Activated T-cell treated with anti-CD3 and anti-CD28 coated beads, Interleukin-2, amount 50 U/mL, for 72 hours (primary cell): ENCODE measurements at places on chromosomes 7 and 10.

DNA sequence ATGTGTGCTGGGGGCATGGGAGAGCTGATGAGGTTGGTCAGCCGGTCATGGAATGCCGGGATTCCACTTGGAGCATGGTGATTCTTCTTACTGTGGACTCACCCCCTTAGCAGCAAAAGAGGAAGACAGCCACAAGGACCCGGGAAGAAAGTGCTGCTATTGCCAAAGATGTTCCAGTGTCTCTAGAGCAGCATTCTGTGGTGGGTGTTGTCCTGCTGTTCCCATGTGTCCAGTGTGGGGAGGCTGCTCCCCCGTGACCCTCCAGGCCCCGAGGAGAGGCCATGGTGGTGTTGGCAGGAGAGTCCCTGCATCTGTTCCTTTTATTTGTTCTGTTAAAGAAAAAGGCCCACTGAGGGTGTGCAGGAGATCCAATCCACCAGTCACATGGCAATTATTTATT is 499.4 kb downstream of the RPS24 start:
- no peak for DNase-seq

DNA sequence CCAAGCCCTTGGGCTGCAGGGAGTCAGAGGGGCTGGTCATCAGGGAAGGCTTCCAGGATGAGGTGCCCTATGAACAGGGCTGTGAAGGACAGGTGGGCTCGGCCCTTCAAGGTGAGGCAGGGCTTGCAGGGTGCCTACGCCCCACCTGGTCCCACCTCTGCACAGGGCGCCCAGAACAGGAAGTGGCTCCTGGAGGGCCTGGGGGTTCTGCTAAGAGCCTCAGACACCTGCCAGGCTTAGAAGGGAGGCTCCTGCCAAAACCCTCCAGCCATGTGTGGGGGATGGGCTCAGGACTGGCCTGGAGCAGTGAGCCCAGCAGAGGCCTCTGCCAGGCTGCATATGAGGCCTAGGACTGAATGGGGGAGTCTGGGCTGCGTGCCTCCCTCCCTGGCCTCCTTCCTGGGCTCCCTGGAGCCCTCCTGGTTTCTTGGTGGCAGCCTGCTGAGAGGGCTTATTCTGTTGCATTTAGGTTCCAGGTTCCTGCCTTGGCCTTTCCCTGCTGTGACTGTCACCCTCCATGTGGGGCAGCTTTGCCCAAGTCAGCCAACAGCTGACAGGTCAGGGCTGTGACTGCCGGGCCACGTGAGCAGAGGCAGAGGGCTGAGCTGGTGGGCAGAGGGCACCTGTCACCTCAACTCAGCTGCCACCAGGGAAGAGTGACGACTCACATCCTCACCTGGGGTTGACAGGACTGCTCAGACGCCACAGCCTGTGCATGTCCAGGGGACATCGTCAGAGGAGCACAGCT is 45.2 kb upstream of the MSMB start:
- DNase-seq: no peak

GRCh38 chr10:44016589-44017482 is 368.1 kb downstream of the CXCL12 start:
- DNase-seq: no peak

DNA sequence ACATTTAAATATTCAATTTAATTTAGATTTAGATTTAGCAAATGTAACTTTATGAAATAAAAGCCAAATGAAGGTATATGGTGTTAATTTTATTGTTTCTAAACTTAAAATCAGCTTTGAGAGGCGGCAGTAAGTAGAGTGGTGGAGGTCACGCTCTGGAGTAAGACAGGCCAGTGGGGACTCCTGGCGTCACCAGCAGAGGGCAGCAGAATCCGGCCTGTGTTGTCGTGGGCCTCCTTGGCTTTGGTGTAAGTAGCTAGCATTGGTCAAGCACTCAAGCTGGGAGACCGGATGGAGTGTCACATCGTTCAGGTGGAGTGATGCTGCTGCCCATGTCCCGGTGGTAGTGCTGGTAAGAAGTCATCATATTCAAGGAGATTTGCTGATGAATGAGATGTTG is 98.7 kb upstream of the DNAJB6 start:
- DNase-seq: no peak

DNA sequence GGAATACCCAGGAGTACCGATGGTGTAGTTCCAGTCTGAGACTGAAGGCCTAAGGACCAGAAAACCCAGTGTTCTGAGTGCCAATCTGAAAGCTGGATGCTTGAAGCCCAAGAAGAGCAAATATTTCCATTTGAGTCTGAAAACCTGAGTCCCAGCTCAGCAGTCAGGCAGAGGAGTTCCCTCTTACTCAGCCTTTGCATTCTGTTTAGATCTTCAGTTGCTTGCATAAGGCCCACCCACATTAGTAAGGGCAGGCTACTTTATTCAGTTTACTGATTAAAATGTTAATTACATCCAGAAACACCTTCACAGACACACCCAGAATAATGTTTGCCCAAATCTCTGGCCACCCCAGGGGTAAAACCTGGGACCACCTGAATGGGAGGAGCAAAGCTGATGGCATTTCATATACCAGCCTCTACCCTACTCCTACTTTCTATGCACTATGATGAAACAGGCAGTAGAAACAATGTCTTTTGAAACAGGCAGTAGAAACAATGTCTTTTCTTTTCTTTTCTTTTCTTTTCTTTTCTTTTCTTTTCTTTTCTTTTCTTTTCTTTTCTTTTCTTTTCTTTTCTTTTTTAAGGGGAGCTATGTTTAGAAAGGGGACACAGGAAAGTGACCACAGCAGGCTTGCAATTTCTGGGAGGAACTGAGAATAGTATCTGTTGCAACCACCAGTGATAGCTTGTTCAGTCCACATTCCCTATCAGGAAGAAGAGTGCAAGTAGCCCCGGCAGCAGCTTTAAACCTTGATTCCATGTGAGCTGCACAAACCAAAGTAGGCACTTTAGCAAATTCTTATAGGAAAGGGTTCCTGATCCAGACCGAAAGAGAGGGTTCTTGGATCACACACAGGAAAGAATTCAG is 30.6 kb downstream of the FAM237B start:
- no peak for DNase-seq

- no peak for DNase-seq
Measured at GRCh38 chr7:132319481-132319880, 256.8 kb downstream of the PLXNA4 start.

DNA sequence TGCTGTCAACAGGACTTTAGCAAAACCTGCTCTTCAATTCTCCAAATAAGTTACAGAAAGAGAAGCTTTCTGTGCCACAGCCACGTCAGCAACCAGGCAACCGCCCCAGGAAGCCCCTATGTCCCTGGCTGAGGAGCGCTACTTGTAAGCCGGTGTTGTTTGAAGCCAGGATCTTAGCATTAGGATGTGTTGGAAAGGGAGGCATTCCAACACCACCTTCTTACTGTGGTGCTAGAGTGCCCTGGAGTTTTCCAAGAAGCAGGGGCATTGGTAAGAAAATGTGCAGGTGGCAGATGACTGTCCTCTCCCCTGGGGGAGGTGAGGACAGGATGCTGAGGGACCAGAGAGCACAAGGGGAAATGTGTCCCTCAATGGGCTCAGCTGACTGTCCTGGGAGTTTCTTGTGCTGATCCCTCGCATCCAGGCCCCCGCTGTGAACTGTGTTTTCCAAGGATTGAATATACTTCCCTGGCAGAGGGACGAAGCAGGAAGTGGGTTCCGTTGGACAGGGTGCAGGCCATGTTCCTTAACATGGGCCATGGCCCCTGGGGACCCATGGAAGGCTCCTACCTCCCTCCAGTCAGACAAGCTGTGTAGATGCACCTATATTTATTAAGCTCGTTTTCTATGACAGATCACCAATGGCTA is 139.6 kb upstream of the GDF10 start:
- DNase-seq: no peak

GRCh38 chr10:6151087-6151977 is 51.4 kb upstream of the PFKFB3 start:
- DNase-seq: peak; percentile 59

DNA sequence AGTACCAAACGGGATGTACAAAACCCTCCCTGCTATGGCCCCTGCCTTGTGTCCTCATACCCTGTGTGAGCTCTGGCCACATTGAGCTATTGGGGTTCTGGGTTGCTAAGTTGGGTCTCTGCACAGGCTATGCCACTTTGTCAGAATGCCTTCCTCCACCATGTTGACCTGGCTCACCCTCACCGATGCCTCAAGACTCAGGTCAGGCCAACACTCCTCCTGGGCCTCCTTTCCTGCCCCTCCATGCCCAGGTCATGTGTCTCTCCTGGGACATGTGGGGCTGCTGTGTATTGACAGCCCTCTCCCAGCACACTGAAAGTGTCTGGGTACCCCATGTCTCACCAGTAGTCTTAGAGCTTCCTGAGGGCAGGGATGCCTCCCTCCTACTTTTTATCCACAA is 14.6 kb downstream of the TRPV5 start:
- no peak for DNase-seq

- no peak for DNase-seq
Measured at GRCh38 chr10:79936625-79937615, 12.0 kb downstream of the SFTPD start.

DNA sequence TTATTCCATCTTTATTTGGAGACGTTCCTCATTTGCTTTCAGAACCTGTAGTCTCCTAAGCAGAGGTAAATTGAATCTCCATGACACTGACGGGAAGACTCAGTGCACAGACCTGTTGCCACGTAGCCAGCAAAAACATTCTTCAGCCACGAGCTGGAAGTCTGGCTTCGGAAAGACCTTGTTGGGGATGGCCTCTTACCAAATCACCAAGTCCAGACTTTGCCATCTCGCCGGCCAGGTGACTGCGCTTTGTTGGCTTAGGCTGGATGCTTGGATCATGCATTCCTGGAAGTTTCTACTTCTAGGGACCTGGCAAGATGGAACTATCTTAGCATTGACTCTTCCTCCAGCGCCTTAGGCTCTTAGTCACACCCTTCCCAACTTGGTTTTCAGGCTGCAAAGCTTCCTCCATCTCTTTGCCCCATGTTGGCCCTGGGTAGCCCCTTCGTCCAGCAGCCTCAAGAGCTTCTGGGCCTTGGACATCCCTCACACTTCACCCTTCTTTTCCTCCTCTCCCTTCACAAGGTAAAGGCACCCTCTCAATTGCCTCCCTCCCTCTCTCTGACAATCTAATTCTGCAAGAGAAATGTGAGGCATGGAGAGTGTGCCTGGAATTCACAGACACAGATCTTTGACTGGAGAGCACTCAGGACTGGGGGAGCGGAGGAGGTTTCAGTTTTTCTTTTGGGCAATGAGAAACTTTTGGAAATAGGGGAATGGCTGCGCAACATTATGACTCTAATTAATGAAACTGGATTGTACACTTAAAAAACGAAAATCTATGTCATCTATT is 451.9 kb upstream of the MKI67 start:
- no peak for DNase-seq

GRCh38 chr7:68087401-68087800 is 1090.8 kb downstream of the TYW1 start:
- no peak for DNase-seq

GRCh38 chr10:99534939-99535763 is 2.4 kb downstream of the NKX2-3 start:
- DNase-seq: no peak

GRCh38 chr10:115861455-115861854 is 411.6 kb downstream of the GFRA1 start:
- DNase-seq: no peak

DNA sequence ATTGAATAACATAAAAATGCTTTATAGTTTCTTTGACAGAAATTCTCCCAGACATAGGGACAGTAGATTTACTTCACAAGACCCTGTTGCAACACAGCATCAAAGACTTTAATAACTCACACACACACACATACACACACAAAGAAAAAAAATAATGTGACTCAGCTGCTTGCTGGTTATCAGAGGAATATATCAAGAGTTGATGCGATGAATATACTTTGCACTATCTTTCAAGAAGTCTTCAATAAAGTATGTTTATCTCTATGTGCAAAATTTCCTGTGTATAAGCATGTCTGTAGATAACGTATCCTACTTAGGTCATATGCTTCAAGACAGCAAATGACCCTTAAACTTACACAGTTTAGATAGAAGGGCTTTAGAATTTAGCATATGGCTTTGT is 243.1 kb downstream of the ARL4A start:
- no peak for DNase-seq

GRCh38 chr10:129895811-129896135 is 68.3 kb downstream of the EBF3 start:
- no peak for DNase-seq

- no peak for DNase-seq
Measured at GRCh38 chr10:109862738-109863137, 60.6 kb downstream of the XPNPEP1 start.

DNA sequence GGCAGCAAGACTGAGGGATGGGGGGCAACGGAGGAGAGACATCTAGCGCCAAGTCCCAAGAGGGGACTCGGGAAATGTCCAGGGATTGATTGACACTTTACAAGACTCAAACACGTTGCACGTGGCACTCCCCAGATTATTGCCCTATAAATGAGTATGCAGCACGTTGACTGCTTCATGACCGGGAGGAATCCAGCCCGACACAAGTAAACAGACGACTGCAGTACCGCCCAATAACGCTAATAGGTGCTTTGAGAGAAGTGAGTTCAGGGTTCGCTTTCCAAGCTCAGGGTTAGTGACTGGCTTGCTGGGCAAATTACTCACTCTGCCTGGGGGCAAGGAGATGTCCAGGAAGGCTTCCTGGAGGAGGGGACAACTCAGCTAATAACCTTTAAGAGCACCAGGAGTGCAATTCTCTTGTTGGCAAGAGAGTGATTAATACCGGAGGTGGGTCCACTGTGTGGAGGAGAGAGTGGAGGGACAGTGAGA is 73.3 kb upstream of the MYL10 start:
- no peak for DNase-seq

DNA sequence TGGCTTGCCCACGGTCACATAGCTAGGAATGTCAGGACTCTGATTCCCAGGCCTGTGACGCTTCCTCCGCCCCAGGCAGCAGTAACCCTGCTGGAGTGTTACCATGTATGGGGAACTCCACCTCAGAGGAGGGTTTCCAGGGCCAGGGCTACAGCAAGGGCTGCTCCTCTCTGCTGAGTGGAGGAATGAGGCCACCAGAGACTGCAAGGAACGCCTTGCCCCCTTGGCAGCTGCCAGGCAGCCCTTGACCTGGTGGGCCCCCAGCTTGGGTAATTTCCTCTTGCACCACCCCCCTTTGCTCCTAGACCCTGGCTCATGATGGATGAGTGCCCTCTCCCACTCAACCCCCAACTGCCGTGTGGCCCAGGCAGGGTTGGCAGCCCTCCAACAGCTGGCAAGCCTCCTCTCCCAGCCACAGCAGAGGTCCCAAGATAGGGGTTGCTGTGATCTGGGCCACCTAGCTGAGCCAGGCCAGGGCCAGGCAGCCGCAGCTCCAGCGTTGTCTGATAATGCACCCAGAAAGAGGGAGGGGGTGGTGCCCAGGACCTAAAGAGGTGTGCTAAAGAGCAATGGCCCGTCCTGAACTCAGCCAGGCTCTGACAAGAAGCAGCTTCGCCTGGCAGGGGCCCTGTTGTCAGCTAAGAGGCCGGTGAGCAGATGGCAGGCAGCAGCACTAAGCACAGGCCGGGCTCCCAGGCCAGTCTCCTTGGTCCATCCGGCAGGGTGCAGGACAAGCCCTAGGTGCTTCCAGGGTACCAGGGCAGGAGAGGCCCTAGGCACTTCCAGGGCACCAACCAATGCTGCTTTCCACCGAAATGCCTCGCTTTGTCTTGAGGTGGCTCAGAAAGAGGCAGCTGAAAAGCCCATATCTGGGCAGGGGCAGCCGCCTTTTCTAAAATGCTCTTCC is 35.4 kb downstream of the DRGX start:
- DNase-seq: no peak
